ENCODE measurements at places on chromosomes 5 and 9.

GRCh38 chr9:115712981-115713380 is 440.6 kb upstream of the PAPPA start:
- no peak for DNase-seq

DNA sequence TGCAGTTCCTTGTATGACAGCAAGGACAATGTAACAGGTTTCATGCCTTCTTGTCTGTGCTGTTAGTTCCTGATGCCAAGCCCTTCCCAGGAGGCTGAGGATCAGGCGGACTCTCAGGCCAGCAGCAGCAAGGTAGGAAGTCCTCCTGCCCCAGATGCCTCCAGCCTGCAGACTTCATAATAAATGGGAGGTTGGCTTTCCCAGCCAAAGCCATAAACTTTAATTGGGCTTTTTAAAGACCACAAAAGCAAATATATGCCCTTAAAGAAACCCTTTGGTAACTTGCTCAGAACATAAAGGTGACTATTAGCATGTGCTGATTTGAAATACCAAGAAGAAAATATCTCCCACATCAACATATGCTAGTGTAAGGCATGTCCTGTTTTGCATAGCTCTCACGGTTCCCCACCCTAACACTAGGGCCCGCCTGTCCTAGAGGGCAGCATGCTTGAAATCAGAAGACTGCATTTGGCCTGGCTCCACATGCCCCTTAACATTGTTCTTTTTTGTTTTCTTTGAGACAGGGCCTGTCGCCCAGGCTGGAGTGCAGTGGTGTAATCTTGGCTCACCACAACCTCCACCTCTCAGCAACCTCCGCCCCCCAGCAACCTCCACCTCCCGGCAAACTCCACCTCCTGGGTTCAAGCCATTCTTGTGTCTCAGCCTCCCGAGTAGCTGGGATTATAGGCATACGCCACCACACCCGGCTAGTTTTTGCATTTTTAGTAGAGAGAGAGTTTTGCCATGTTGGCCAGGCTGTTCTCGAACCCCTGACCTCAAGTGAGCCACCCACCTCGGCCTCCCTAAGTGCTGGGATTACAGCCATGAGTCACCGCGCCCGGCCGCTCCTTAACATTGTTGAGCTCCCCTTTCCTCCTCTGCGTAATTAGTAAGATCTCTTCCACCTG is 44.6 kb upstream of the FCN1 start:
- no peak for DNase-seq

GRCh38 chr5:125198270-125198974 is 452.0 kb upstream of the ZNF608 start:
- DNase-seq, result peak; percentile 86

DNA sequence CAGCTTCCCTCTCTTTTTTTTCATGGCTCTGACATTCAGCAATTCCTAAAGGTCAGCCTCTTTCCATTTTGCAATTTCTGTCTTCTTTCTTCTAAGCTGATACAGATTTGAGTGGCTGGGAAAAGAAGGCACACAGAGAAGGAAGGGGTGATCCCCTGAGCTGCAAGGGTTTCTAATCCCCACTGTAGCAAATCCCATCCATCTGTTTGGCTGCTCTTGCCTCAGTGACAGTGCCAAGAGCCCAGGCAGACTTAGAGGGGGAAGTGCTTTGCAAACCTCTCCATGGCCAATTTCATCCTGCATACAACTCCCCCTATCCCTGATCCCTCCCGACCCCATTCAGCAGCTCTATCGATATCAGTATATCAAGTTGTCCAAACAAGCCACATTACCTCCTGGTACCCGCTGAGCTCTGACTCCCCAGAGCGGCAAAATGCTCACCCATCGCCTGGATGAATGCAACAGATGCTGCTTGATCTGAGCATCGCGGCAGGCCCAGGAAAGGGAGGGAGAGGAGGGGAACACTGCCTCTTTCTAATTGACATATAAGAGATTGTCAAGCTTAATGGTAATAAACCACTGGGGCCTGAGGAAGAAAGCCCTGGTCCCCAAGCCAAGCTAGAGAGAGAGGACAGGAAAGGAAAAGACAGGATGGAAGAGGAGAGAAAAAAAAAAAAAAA is 268.9 kb downstream of the ASTN2 start:
- DNase-seq, result no peak

GRCh38 chr5:59798862-59799667 is 94.5 kb downstream of the PDE4D start:
- DNase-seq, result peak; percentile 61

DNA sequence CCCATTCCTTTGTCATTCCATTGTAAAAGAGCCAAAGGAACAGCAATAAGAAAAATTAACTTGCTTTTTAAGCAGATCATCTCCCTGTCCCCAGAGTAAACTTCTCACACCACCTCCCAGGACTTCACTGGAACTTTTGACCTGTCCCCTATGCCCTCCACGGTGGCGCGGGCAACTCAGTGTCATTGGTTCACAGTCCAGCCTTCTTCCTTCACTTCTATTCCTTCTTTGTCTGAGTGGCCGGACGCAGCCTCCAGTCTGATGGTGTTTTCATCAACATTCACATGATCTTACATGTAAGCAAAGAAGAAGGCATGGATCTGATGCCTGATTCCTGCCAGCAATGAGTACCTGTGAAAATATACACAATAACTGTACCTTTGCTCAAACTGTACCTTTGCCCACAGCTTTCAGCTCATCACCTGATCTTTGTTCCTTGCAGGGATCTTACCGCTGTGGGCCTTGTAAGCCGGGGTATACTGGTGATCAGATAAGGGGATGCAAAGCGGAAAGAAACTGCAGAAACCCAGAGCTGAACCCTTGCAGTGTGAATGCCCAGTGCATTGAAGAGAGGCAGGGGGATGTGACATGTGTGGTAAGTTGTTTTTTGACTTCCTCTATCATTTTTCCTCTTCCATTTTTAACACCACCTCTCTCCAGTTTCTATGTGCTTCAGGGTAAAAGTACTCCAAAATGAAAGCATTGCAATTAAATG is 32.5 kb downstream of the THBS4 start:
- no peak for DNase-seq

DNA sequence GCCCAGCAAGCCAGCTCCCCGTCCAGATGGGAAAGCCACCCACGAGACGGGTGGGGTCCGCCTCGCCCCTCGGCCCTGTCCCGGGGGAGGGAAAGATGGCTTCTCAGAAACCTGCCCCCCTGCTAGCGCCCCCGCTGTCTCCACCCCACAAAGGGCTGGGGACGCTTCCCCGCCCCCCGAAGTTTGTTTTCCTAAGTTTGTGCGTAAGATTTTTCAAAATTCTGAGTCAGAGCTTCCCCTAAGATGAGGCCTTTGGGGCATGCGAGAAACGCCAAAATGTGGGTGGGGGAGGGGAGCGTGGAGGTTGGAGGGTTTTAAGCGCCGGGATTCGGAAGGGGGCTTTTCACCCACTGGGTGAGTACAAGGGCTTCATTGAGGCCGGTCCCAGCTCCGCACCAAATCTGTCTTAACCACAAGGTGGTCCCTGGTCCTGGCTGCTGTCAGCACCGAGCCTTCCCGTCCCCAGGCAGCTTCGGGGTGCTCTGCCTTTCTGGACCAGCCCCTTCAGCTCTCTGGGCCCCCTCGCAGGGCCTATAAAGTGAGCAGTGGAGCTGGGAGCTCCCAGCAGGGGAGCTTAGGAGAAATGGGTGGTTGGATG is 32.3 kb downstream of the PRRX2 start:
- peak; percentile 57 for DNase-seq

- peak; percentile 23 for DNase-seq
These were observed 70.4 kb upstream of the CTSV start for GRCh38 chr9:97109194-97109811.

GRCh38 chr5:150196514-150196913 is 6.7 kb downstream of the SLC6A7 start:
- DNase-seq, result no peak

GRCh38 chr9:100352201-100352726 is 478 bp downstream of the TEX10 start:
- DNase-seq, result peak; percentile 18

DNA sequence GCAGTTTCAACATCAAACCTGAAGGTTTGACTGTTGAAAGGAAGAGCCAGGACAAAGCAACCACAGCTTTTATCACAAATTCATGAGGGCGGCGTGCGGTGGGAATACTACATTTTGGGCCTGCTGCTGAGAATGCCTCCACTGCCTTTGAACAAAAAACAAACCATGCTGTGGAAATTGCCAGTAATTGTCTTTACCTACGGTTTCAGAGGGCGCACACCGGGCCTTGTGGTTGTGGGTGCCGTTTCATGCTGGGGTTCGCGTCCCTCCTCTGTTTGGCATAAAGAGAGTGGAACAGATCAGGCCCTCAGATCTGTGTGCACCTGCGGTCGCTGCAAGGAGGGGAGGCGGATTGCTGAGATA is 27.6 kb upstream of the TCF7 start:
- no peak for DNase-seq

DNA sequence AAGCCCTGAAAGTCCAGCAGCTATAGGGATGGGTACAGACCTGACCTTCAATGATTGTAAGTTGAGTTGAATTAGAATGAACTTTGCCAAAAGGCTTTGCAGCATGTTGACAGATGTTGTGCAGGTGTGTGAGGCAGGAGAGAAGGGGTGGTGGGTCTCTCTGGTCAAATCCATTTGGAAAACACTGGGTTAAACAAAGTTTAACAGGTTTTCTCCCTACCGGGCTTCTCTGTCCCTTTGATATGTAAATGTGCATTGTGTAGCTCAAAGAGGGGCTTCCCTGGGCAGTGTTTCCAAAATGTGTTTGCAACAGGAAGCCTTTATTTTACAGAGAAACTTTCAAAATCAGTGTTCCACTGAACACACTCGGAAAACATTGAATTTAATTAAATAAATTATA is 72.1 kb upstream of the BRINP1 start:
- DNase-seq, result no peak

Data from astrocyte of the spinal cord (primary cell).